ENCODE measurements at places on chromosomes 12 and 14.

GRCh38 chr12:80979816-80980215 is 42.1 kb upstream of the LIN7A start:
- no peak for DNase-seq

DNA sequence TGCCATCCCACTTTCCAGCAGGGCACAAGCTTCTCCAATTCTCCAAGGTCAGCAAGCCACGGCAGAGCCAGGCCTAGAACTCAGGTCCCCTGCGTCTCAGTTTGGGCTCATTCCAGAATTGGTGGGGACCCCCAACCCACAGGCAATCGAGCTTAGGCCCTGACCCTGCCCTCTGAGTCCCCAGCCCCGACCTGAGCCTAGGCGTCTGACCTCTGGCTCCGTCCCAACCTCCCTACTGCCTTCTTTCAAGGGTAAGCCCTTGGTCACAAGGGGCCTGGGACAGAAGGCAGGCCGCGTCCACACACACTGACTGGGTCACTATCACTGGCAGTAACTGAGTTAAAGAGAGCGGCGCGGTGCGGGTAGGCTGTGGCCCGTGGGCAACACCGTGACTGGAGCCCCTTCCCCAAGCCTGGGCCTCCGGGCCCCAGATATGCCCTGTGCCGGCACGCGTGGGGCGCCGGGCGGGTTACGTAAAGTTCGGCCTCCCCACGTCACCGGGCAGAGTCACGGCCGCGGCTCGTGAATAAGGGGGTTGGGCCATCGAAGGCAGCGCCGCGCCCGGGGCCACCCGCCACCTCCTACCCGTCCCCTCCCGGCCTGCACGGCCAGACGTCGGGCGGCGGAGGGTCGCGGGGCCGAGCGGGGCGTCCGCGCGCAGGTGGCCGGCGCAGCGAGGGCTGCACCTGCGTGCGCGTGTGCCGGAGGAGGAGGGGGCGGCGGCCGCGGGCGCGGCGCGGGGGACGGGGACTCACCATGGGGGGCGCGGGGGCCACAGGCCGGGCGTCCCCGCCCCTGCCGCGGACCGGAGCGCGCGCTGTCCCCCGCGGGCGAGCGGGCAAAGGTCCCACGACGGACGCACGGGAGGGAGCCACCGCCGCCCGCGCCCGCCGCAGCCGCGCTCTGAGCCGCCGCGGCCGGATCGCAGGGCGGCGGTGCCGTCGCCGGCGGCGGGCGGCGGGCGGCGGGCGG is 516 bp downstream of the ANKRD9 start:
- DNase-seq = no peak

DNA sequence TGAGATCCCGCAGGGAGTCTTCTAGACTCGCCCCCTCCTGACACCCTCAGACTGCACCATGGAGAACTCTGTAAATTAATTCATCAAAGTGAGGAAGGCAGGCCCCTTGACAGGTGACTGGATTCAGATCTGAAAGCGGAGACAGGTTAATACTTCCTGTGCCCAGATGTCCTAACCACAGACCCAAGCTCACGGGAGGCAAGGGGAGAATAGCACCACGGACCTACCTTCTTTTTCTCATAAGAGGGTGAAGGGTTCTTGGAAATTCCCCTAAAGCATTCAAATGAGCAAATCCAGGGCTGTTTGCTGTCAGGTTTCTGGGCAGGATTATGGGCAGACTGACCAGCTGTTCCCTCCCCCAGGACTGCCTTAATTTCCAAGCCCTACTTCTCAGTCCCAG is 170.0 kb downstream of the ZFP36L1 start:
- no peak for DNase-seq

GRCh38 chr12:124150168-124150567 is 144.7 kb upstream of the RFLNA start:
- no peak for DNase-seq

- no peak for DNase-seq
Measured at GRCh38 chr14:86654558-86655184, 1124.7 kb downstream of the FLRT2 start.

DNA sequence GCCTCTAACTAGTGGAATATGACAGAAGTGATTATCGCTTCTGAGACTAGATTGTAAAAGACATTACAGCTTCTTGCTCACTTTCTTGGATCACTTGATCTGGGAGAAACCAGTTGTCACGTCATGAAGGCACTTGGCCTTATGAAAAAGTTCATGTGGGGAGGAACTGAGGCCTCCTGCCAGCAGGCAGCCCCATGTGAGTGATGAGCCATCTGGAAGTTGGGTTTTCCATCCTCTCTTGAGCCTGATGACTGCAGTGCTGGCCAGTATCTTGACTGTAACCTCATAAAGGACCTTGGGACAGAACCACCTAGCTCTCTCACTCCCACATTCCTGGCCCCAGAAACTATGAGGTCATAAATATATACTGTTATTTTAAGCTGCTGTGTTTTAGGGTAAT is 28.0 kb downstream of the TTLL5 start:
- DNase-seq = no peak

DNA sequence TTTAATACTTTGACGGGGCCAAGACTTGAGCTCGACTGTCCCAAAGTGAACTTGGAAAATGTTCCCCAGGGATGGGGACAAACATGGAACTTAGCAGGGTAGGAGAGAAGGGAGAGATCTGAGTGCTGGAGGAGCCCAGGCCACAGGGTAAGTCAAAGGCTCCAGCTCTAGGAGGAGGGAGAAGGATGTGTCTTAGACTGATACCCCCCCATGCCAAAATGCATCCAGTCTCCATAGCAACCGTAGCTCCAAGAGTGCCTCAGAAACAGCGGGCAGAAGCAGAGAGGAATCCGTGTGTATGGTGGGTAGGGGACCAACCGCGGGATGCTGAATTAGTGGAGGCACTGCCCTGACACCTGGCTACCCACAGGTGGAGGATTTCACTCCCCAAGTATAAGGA is 845 bp upstream of the AGAP2 start:
- DNase-seq = no peak

DNA sequence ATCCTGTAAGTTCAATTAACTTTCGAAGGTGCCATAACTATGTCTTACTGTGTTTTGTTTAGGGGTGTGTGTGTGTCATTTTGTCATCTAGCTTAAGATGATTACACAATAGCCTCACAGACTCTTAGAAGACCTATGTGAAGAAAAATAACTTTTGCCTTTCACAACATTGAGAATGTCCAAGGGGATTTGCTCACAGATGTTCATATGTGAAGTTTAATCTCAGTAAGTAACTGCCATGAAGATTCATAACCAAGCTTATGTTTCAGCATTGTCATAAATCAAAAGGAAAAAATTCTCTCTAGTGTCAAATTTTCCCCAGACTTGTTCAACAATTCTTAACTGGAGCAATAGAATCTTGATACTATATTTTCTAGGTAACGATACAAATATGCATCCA is 226.1 kb upstream of the PRKD1 start:
- DNase-seq = no peak

Data from right lung (tissue), 10 donors.